T1000 (cell line): ENCODE measurements at places on chromosomes 3 and 15.

GRCh38 chr3:31176045-31176444, 281.6 kb upstream of the GADL1 start:
- DNase-seq, result no peak

- no peak for DNase-seq
Measured at GRCh38 chr3:46501702-46502101, 3.9 kb downstream of the RTP3 start.

- DNase-seq, result no peak
Measured at GRCh38 chr3:1374471-1374870, 281.6 kb downstream of the CNTN6 start.

- DNase-seq, result no peak
Measured at GRCh38 chr15:42385206-42385979, 26.1 kb downstream of the CAPN3 start.

DNA sequence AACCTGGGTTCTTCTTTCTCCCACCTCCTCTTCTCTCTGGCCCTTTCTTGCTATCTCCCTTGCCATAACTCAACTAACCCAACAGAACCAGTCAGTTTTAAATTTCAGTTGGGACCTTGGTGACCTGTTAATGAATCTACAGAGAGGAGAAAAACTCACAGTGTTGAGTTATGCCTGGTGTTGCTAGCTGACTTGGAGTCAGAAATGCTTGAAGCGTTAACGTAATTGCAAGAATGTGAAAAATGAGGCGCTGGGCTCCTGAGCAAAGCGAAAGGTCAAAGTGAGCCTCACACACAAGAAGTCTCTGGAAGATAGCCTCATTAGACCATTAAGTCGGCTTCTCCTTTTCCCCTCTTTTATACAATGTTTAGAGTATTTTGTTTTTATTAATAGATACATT, 18.4 kb downstream of the MEIS2 start:
- no peak for DNase-seq

- DNase-seq, result peak; percentile 43
Measured at GRCh38 chr3:43153216-43154083, 47.6 kb upstream of the POMGNT2 start.

DNA sequence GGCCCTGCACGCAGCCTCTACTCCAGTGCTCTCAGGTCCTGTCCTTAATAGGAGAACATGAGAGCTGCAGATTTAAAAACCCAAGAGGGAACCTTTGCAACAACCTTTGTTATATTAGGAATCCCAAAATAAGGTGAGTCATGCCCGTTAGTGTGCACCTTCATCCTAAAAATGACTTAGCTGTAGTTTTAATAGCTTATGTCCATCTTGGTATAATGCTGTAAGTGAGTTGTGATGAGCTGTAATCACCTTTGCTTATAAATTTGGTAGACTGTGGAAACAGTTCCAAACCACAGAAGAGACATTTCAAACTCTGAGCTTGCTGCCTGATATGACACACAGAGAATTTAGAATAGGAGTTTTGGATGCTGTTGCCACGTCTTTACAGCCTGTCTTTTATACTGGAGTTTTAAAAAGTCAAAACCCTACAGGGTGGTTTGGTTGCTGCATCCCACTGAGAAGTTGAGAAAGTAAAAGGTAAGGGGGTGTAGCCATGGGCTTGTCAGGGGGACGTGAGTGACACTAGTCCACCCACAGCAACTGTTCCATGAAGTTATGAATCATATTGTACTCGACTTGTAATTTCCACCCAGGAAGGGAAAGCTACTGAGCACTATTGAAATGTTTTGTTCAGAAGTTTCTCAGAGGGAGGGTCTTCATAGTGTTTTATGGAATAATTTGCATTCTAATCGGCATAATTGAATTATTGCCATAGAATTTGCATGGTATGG, 27.4 kb upstream of the CD47 start:
- no peak for DNase-seq

- no peak for DNase-seq
Measured at GRCh38 chr3:158565076-158565475, 5.9 kb upstream of the MLF1 start.

GRCh38 chr3:50395070-50395860, 35.9 kb upstream of the TMEM115 start:
- no peak for DNase-seq
